ENCODE measurements at places on chromosomes 12 and 14.

- no peak for DNase-seq
Observed at GRCh38 chr14:74593241-74593953, 18.6 kb downstream of the LTBP2 start.

GRCh38 chr14:68939893-68940613 lies 39.0 kb downstream of the ACTN1 start:
- no peak for DNase-seq

GRCh38 chr14:79337761-79338160 lies 873.5 kb downstream of the DIO2 start:
- DNase-seq = no peak

DNA sequence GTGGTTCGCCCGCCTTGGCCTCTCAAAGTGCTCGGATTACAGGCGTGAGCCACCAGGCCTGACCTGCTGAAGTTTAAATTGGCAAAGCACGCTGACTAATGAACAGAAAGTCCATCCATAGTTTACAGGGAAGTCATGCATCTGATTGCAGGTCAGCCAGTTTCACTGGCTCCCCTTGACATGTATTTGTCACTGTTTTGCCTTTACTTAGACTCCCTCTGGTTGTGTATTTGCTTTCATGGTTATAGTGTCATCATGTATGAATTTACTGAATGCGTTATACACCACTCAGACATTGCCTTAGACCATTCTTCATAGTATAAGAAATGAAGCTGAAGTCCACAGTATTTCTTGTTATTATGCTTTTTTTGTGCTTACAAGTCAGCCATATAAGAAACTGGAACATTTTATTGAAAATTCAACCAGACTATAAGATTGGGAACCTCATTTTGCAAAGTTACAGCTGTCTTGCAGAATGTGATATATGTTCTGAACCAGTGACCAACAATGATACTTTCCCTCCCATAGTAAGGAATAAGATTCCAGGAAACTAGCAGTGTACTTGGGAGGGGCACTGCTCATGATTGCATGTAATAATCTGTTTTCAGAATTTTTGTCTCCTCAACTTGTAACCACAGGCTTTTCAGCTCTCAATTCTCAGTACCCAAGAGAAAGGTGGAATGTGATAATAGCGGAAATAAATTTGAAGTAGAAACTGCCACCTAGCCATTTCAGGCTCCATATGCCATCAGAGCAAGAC lies 51.9 kb upstream of the ATF7IP start:
- DNase-seq = no peak

DNA sequence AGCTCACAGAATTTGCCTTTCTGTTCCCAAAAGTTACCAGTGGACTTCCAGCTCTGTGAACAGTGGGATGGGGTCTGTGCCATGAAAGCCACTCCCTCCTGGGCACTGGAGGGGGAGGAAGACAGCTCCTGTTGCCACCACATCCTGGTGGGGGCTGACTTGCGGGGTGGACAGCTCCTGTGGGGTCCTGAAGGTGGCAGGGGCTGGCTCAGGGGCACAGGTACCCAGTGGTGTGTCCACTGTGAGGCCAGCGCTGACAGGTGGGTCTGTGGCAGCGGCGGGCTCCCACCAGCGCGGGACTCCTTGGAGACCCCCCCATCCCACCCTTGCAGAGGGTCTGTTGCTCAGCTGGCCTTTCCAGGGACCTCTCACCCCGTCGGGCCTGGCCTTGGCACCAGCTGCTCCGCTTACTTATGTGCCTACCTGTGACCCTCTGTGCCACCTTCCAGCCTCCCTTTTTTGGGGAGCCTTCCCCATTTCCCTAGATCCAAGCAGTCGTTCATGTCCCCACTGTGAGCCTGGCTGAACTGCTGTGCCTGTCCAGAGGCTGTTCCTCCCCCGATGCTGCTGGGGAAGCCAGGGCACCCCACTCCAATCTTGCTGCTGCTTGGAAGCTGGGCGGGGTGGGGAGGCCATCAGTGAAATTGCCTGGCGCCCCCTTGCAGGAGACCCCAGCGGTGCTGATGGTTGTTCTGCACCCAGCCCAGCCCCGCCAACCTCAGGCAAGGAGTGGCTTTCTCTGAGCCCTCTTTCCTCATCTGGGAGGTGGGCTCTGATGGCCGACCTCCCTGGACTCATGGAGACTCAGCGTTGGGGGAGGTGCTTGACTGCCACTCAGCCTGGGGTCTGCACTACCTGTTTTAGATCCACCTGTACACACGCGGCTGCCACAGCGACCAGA lies 2.2 kb downstream of the TEDC1 start:
- DNase-seq = no peak

DNA sequence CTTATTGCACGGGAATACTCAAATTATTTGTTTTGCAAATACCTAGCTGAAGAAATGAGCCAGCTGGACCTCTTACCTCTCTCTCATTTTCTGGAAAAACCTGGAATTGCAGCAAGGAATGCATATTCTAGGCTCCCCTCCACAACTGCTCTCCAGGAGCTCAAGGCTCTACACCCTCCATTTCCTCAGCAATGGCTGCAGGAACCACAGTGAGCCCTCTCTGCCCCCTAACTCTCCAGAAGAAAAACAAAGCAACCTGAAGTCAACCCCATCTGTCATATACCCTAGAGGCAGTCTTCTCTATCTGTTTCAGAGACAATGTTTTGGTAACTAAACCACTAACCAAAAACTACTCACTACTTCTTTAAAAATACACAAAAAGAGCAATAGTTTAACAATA lies 221.6 kb downstream of the SLC25A21 start:
- DNase-seq = no peak

GRCh38 chr12:64760808-64761573 lies 1.8 kb upstream of the GNS start:
- no peak for DNase-seq

GRCh38 chr12:103369929-103370328 lies 125.8 kb downstream of the C12orf42 start:
- no peak for DNase-seq

DNA sequence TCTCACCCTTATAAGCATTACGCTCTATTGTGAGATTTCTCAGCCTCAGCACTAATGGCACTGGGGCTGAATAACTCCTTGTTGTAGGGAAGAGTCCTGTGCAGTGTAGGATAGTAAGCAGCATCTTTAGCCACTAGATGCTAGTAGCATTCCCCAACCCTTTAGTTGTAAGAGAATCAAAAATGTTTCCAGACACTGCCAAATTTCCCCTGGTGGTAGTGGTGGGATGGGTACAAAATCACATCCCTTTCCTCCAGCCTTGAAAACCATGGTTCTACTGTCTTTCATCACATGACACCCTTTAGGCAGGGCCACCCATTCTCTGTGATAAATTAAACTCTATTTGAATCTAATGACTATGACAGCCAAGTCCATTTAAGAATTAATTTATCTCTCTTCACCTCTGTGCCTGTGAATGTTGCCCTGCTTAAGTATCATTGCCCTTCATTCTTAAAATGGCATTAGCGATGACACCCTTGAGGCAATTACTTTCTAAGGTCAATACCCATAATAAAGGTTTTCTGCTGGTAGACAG lies 199.4 kb downstream of the ANO4 start:
- DNase-seq = no peak

DNA sequence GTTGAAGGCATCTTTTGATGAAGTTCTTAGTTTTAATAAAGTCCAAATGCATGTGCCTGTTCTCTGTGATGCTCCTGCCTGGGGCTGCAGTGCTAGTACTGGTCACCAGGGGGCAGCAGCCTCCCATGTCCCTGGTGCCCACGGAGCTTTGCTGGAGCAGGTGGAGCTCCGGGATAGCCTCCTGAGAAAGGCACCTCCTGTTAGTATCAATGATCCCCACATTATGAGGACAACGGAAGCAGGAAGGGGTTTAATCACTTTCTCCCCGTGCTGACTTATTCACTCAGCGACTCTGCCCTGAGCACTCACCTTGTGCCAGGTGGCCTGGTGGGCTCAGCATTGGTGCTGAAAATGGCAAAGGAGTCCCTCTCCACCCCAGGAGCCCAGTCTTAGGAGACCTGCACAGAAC lies 123.0 kb upstream of the PZP start:
- DNase-seq = peak; percentile 77

GRCh38 chr14:59633486-59633885 lies 56.9 kb upstream of the CCDC175 start:
- no peak for DNase-seq

DNA sequence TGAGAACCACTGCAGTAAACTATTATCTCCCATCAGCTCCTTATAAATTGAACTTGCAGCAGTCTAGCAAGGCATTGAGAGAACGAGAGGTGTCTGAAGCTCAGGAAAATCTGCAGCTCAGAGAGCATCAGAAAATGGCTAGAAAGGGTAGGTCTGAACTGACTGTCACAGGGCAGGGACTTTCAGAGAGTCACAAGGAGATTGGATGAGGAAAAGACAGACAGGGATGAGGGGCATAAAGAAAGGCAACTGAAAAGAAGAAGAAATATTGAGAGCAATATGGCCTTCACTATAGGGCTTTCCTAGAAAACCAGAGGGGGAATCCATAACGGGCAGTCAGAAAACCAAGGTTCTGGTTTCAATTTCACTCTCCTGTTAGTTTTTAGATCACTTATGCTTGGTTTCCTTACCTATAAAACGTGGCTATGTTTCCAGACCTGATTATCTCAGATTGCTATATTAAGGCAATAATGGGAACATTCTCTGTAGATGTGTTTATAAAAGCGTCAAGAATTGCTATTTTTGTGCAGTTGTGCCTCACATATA lies 40.9 kb downstream of the PDE6H start:
- DNase-seq = no peak

DNA sequence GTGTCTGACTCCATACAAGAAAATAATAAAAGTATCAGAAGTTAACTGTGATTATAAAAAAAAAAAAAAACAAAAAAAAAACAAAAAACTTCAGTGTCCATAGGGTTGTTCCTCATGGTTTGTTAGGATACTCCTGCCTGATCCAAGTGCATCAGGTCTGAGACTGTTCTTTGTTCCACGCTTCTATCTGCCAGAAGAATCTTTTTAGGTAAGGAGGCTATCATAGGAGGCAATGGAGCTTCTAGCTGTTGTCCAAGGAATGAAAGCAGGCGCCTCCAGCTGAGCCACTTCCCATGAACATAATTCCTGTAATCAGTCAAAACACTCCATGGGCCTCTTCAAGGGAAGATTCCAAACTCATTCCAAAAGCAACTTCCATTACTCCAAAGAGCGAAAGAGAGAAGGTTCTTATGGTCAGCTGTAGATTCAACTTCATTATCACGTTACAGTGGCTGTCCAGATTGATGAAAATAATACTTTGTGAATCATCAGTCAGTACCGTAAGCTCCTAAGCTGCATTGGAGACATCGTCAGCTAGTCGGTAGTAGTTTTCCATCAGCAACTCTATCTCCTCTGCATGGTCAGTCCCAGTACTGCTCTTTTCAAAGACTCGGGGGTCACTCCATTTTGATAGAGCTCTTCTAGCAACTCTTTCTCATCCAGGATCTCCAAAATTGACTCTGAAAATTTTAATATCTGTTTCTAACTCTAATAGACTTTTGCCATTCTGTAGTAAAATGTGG lies 9.7 kb downstream of the TBC1D15 start:
- DNase-seq = no peak

- DNase-seq = no peak
Observed at GRCh38 chr12:98701166-98701565, 56.1 kb downstream of the APAF1 start.

GRCh38 chr12:96521895-96522682 lies 32.7 kb downstream of the CFAP54 start:
- DNase-seq = no peak

GRCh38 chr12:129440278-129440677 lies 463.5 kb downstream of the TMEM132D start:
- DNase-seq = no peak

DNA sequence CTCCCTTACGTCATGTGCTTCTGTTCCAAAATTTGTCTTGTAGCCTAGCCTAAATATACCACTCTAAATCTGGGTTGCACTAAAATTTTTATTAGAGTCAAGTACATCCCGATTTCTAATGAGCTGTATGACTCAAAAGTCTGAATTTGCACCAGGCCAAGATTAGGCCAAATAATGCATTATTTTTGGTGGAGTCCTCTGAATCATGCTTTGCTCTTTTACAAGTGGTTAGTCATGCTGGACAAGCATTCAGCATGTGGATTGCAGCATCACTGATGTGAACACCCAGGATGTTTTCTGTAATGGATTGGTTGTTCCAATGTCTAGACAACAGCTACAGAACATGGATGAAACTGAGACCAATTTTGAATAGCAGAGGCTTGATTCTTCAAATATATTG lies 23.7 kb downstream of the HEBP1 start:
- DNase-seq = no peak

GRCh38 chr14:55847766-55848165 lies 267.8 kb downstream of the KTN1 start:
- DNase-seq = no peak

DNA sequence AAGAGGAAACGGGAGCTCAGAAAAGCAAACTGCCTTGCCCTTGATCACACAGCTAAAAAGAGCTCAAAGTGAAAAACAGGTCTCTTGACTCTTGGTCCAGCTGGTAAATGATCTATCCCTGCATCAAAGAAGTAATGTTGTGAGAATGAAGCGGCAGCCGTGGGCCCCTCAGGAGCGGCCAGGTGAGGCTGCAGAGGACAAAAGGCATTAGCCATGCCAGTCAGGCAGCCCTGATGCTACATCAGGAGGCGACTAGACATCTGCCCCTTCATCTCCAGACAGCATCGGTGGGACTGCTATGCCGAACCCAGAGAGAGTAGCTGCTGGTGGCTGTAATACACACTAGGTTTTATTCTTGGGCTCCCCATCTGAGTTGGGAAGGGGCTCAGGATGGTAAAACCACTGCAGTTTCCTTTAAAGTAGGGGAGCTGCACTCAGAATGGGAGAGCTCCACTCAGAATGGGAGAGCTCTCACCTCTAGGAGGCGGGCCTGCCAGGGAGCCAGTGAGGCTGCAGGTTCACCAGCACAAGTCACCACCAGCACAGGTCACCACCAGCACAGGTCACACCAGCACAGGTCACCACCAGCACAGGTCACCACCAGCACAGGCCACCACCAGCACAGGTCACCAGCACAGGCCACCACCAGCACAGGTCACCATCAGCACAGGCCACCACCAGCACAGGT lies 120.1 kb downstream of the TSPAN9 start:
- DNase-seq = no peak

GRCh38 chr12:121957861-121958515 lies 39.6 kb downstream of the CFAP251 start:
- no peak for DNase-seq

GRCh38 chr12:88328090-88328489 lies 186.0 kb downstream of the TMTC3 start:
- no peak for DNase-seq
